Psoas muscle (tissue), 8 donors: ENCODE measurements at places on chromosomes 16 and 17. TPM values are rescaled to one million over a fixed set of nuclear protein-coding genes. Genes with fewer than 3 reads are reported as not detected.

DNA sequence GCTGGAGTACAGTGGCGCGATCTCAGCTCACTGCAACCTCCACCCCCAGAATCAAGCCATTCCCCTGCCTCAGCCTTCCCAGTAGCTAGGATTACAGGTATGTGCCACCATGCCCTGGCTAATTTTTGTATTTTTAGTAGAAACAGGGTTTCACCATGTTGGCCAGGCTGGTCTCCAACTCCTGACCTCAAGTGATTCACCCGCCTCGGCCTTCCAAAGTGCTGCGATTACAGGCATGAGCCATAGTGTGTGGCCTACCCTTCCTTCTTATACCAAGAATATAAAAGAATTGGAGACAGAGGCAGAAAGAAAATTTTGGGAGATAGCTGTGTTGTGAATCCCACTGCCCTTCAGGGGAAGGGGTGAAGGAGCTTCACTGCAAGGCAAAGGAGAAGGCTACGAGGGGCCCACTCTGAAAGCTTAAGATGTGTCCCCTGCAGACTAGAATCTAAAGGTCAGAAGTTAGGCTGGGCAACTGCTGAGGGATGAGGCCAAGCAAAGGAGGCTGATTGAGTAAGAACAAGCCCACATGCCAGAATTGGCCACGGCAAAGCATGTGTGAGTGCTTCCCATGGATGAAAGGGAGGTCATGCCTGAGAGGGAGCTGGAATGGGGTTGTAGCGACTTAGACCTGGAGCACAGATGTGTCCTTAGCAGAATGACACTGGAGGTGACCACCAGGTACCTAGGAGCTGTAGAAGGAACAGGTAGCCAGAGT, 8.4 kb upstream of the CRYBA1 start:
- H3K36me3 ChIP-seq = no peaks in the 10 kb centered on the region
- H3K27ac ChIP-seq = no peak overlapping the region
- H3K4me3 ChIP-seq = no peak overlapping the region
- peaks cover 7% of the 10 kb centered on the region for H3K4me1 ChIP-seq
- no peaks in the 10 kb centered on the region for H3K27me3 ChIP-seq

- no peaks in the 10 kb centered on the region for H3K4me1 ChIP-seq
- no peaks in the 10 kb centered on the region for H3K36me3 ChIP-seq
- no peaks in the 10 kb centered on the region for H3K27me3 ChIP-seq
- no peak overlapping the region for H3K27ac ChIP-seq
Measured at GRCh38 chr16:10219742-10220141, 37.5 kb upstream of the GRIN2A start.

GRCh38 chr16:16015849-16016248, 66.4 kb downstream of the ABCC1 start:
- H3K27ac ChIP-seq = no peak overlapping the region
- H3K4me3 ChIP-seq = no peak overlapping the region
- H3K27me3 ChIP-seq = no peaks in the 10 kb centered on the region
- peaks cover 35% of the 10 kb centered on the region for H3K4me1 ChIP-seq
- DNase-seq = no peak

The MT2A gene
- polyA plus RNA-seq = 3,170 TPM

The ZDHHC1 gene
- 5.0 TPM for polyA plus RNA-seq
